ENCODE measurements at places on chromosomes 13 and 19. TPM values are rescaled to one million over a fixed set of nuclear protein-coding genes. Genes with fewer than 3 reads are reported as not detected.

Gene TMEM221
- total RNA-seq, result 1.2 TPM

Gene ZNF558
- total RNA-seq, result 35.6 TPM

Gene OR7A5
- total RNA-seq, result not detected

Gene ATP8B3
- total RNA-seq, result 1.4 TPM

Gene GJB6
- 0.52 TPM for total RNA-seq

Gene ZNF560
- not detected for total RNA-seq

Gene CRX
- total RNA-seq, result not detected

Gene ACP5
- total RNA-seq, result 16.6 TPM

Gene ABCA7
- 17.8 TPM for total RNA-seq

Gene KHSRP
- total RNA-seq, result 133 TPM

Gene TNFSF13B
- total RNA-seq, result 0.48 TPM

Gene ARRDC5
- not detected for total RNA-seq

Gene AMER2
- total RNA-seq, result 0.24 TPM

Gene ZNF224
- total RNA-seq, result 24.8 TPM

Gene WDR88
- not detected for total RNA-seq

Gene ZNF578
- total RNA-seq, result 0.97 TPM

All from hepatocyte (in vitro differentiated cells).